ENCODE measurements at places on chromosomes 4 and X.

DNA sequence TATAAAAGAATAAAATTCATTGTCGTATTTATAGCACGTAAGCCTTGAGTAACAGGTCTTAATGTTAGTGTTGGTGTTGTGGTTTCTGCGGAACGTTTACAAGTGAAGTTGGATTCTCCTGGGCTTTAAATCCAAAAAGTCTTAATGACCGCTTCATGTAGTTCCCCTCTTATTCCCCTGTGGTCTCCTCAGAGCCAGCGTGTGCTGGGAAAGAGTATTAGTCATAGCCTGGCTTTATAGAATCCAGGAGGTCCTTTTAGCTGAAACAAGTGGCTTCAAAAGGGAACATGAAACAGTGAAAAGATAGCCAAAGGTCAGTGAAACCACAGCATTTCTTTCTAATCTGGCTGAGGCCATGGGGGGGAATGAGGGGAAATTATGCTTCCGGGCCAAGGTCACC, 79.1 kb downstream of the CLCN4 start:
- peak; percentile 45 for DNase-seq

GRCh38 chrX:80578517-80579105, 158.4 kb downstream of the TENT5D start:
- DNase-seq: peak; percentile 4

DNA sequence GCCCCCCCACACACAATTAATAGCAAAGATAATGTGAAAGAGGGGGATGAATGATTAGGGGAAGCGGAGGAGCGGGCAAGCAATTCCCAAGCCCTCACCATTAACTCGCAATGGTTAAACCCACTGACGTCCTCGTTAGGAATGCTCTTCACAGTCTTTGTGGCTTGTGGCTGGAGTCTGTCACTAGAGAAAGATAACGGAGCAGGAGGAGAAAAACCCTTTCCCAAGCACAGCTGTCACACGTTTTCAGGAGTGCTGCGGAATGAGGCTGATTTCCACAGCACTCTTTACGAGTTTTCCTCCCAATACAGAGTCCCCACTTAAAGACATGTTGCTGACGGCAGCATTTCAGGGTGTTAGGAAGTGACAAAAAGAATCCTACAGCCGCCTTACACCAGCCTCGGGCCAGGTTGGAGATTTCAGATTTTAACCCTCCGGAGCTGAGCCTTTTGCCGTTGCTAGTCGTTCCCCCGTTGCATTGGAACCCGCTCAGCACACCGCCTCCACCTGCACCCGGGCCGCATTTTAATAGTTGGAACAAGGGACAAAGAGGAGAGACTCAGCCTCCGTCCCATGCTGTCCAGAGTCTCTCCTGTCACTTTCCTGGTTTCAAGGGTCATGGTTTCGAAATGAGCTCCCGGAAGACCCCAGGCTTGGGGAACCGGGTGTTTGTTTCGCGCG, 92.2 kb downstream of the GEMIN8 start:
- DNase-seq: peak; percentile 70

DNA sequence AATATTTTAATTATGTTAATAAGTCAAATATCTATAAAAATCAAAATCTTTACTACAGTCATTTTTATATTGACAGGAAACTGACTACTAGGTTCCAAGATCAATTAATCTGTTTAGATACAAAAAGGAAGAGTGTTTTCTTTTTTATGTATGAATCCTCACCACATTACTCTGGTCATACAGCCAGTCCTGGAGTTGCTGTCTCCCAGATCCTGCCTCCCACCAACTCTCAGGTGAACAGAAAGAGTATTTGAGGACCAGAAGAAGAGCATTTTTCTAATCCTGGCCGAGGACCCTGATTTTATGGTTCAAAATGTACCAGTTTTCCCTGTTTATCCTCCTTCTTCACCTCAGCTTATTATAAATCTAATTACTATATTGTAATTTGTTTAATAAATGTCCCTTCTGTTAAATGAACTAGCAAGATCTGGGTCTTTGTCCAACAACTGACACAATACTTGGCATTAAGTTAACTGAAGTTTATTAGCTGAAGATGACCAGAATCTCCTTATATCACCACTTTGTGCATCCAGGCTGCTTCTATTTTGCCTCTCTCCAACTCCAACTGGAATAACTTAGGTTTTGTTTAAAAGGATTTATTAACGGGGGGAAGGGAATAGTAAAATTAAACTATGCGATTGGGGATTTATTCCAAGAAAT, 224.4 kb upstream of the PCDH7 start:
- DNase-seq: no peak

DNA sequence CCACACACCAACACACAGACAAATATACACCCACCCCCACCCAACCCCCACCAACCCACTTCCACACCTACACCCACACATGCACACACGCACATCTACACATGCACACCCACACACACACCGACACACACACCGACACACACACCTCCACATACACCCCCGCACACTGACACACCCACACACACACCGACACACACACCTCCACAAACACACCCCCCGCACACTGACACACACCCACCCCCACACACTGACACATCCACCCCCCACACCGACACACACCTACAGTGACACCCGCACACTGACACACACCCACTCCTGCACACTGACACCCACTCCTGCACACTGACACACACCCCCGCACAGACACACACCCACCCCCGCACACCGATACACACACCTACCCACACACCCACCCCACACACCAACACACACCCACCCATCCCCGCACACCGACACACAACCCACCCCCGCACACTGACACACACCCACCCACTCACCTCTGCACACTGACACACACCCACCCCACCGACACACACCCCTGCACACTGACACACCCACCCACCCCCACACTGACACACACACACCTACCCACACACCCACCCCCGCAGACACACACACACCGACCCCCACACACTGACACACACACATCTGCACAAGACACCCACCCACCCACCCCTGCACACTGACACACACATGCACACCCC, 31.1 kb downstream of the FGFRL1 start:
- no peak for DNase-seq

DNA sequence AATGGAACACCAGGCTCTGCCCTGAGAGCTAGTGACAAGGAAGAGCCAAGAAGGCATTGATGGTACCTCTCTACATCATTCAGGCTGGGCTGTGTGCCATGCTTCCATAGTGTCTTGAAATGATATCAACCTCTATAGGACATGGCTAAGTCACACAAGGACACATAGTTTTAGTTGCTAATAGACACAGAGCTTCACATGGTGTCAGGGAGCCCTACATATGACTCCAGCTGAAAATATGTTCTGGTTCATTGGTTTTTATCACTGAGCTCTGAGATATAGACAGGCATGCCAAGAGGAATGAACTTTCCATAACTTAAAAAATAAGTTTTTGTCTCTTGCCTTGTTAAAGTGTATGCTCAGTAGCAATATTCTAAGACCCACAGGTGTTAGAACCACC, 72.1 kb upstream of the PRKG2 start:
- no peak for DNase-seq

DNA sequence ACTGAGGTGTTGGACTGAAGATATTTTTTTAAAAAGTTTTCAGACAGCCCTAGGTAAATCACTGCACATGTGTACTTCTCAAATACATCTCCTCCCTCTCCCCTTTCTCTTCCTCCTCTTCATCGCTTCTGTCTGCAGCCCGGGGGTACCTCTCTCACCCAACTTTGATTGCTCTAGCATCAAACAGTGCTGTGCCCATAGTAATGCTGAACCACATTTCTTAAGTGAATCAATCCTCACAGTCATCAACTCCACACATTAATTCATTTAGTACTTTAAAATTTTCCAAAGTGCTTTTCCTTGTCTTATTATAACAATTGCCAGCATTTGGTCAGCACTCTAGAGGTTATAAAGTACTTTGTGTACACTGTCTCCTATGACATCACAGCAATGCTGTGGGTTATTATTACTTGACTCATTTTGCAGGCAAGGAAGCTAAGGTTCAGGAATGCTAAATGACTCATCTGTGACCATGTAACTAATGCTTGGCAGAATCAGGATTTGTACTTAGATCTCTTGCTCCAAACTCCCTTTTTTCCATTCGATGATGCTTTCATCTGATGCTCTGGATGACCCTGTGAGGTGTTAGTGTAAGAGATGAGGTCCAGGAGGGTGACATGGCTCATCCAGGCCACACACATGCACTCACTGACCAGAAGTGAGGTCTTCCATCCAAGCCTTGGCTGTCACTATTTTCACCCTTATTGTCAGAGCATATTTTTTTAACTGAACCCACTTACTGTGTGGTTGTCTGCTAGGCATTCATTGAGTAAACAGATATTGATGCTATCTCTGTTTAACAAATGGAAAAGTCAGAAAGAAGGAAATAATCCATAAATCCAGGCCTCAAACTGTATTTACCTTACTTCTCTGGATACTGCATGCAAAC, 58.8 kb downstream of the RHOH start:
- peak; percentile 98 for DNase-seq

DNA sequence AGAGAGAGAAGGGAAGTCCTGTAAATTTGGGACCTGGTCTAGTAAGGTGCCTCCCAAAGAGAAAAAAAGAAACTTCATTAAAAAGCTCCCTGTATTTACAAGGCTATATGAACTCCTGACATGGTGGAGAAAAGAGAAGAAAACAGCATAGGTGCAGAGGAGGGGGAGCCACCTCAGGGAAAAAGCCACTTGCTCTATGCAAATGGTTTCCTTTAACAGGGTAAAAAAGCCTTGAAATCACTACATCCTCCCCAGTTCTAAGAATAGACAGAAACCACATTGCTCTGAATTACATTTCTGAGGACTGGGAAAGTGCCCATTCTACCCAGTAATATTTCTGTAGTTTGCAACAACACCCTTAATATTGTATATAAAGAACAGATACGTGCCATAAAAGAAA, 165.5 kb downstream of the KLF8 start:
- DNase-seq: no peak

- peak; percentile 13 for DNase-seq
Observed at GRCh38 chrX:44621078-44621477, 78.4 kb upstream of the FUNDC1 start.

GRCh38 chr4:39689970-39690369, 8.0 kb upstream of the UBE2K start:
- no peak for DNase-seq

- no peak for DNase-seq
Observed at GRCh38 chr4:152193059-152193458, 342.8 kb downstream of the FBXW7 start.

DNA sequence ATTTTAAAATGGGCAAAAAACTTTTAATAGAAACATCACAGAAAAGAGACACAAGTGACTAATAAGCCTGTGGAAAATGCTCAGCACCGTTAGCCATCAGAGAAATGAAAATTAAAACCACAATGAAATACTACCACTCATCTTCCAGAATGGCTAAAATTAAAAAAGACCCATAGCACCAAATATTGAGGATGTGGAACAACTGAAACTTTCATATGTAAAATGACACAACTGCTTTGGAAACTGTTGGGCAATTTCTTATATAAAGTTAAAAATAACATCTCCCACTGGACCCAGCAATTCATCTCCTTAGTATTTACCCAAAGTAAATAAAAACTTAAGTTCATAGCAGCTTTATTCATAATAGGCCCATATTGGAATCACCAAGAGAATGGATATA, 94.2 kb downstream of the TENM3 start:
- DNase-seq: no peak

GRCh38 chr4:126783191-126783590, 849.6 kb upstream of the INTU start:
- no peak for DNase-seq

GRCh38 chr4:123433573-123433972, 37.0 kb downstream of the SPRY1 start:
- DNase-seq: no peak

GRCh38 chr4:42781315-42781714, 111.2 kb upstream of the GRXCR1 start:
- DNase-seq: no peak

GRCh38 chrX:41022566-41022965, 62.7 kb upstream of the USP9X start:
- peak; percentile 60 for DNase-seq

DNA sequence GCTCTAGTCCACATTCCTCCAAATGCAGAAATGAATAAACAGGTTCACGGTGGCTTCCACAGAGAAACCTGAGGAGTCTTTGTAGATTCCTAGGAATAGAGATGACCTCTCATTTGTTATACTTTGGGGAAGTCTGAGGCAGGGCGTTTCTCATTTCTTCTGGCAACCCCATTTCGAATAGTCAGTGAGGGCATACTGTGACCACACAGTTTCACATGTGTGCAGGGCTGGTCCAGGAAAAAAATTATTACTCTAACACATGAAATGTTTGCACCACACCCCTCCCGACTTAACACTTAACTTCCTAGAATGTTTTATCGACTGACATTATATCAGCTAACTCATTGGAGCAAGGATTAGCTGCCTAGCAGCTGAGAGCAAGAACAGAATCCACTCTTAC, 12.0 kb downstream of the FRMD7 start:
- DNase-seq: no peak

- DNase-seq: no peak
Observed at GRCh38 chr4:101018836-101019235, 328.5 kb downstream of the PPP3CA start.

DNA sequence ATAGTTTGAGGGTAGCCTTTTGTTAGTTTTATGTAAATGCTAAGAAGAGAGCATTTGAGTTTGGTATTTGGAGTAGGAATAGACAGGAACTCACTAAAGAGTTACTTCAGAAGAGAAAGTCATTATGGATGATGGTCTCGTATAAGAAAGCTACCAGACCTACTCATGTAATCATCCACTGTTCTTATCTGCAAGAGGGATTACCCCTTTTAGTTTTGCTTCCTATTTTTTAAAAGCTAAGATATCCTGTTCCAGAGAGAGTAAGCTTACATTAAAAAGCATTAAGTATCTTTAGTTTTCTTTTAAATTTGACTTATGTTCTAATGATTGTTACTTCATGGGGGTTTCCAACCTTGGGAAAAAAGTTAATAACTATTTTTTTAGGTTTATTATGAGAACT, 12.5 kb upstream of the ART3 start:
- peak; percentile 17 for DNase-seq

- no peak for DNase-seq
Observed at GRCh38 chr4:153488006-153488891, 22.1 kb downstream of the TMEM131L start.

DNA sequence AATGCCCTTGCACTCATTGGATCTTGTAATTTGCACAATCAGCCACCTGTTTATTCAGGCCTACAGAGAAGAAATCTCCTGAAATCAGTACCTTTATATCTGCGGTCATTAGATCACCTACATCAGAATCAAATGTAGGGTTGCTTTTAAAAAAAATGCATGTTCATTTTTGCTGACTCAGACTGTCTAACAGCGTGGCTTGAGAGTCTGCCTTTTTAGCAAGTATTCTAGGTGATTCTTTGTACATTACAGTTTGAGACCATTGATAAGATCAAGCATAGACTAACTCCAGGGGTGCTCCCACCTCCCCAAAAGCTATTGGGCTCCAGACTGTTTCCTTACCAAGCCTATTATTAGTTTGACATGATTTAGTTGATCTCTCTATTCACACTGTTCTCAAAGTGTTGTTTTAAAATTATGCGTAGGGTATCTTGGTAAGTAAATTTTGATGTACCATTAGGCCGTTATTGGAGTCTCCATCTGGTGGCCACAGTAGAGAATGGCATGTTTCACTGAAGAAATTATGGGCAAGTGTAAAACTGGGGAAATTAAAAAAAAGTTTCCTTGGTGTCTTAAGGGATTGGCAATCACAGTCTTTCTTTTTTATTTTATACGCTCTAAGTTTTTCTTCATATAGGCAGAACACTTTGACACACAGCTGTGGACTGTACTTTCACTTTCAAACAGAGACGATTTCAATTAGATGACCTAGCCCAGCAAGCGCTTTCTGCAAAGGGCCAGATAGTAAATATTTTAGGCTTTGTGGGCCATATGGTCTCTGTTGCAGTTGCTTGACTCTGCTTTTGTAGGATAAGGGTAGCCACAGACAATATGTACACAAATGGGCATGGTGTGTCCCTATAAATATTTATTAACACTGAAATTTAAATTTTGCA, 33.7 kb upstream of the MSL3 start:
- DNase-seq: peak; percentile 48
